ENCODE measurements at places on chromosomes 2 and 18.

DNA sequence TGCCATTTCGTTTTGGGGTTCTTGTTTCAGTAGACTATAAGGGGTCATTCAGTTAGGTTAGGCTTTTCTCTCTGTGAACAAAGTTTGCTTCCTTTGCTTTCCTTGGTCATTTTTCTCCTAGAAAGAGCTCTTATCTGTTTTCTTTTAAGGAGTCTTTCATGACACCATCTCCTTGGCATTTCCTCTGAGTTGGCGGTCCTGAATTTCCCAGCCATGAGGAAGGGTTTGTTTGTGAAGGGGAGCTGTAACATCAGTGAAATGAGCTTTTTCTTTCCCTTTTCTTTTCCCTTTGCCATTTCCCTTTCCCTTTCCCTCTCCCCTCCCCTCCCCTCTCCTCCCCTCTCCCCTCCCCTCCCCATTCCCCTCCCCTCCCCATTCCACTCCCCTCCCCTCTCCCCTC, 61.7 kb downstream of the MAP4K4 start:
- no peak for DNase-seq

- DNase-seq = no peak
These were observed 593 bp upstream of the SDC1 start for GRCh38 chr2:20225294-20226151.

- no peak for DNase-seq
These were observed 269.8 kb upstream of the MMADHC start for GRCh38 chr2:149857344-149857743.

DNA sequence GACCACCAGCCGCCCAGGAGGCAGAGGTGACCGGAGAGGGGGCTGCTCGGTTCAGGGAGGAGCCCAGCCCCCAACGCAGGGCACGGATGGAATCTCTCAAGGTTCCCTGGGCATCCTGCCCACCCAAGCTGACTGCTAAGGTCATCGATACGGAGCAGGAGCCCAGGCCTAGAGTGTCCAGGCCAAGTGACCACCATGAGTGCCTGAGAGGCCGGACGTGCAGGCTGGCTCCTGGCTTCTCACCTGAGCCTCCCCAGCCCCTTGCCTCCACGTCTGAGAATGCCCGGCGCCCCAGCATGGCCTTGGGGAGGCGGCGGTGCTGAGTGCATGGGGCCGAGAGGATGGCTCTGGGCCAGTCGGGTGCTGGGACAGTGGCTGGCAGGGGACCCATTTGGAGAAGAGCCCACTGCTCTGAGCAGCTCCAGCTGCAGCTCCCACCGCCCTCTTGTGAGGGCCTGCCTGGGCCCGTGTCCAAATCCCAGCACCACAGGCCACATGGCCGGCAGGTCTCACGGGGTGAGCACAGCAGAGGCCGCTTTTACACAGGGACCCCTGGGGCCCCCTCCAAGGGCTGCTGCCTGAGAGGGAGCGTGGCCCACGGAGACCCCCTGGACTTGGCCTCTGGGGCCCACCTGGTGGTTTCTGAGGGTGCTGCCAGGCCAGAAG, 102.8 kb upstream of the CTDP1 start:
- DNase-seq = peak; percentile 83

DNA sequence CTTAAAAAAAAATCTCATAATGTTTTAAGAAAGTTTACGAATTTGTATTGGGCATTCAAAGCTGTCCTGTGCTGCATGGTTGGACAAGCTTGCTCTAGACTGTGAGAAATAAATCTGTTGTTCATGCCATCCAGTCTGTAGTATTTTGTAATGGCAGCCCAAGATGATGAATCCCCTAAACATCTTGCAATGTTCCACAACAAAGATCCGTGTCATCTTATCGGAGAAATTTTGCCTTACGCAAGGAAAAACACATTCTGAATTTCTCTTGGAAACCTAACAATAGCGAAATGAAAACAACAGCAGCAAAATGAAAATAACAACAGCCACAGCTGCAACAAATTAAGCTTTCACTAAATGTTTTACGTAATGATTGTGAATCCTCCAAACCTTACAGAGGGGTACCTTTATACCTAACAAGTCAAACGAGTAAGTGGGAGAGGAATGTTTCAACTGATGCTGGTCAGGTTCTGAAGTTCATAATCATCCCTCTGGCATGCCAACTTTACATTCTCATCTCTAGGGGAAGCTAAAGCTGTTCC, 76.1 kb upstream of the RNU4ATAC start:
- no peak for DNase-seq

DNA sequence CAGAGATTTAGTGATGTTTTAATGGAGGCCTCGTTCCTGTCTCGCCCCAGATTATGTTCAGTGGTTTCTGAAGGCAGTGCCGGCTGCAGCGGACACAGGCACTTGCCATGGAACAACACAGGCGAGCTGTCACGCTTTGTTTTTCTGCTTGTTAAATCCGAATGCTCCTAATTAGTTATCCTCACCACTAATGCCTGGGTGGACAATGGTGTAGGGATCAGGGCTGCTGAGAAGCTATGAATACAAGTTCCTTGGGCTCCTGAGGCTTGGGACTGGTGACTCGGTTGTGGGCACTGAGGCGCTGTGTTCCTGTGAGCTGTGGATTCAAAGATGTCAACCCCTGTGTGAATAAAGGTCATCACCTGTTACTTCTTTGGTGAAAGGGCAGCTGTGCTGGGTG, 123.5 kb downstream of the PLEKHM3 start:
- no peak for DNase-seq

- no peak for DNase-seq
These were observed 11.1 kb downstream of the FASTKD1 start for GRCh38 chr2:169562519-169562918.

GRCh38 chr2:39914949-39915348, 135.9 kb upstream of the THUMPD2 start:
- no peak for DNase-seq

GRCh38 chr2:127463155-127463991, 45.1 kb downstream of the PROC start:
- peak; percentile 78 for DNase-seq

Data from femur (tissue), 1 donor.